ENCODE measurements at places on chromosomes 12 and 14.
A peak's percentile ranks its signal among the peaks of the same experiment; 100 is the strongest.

DNA sequence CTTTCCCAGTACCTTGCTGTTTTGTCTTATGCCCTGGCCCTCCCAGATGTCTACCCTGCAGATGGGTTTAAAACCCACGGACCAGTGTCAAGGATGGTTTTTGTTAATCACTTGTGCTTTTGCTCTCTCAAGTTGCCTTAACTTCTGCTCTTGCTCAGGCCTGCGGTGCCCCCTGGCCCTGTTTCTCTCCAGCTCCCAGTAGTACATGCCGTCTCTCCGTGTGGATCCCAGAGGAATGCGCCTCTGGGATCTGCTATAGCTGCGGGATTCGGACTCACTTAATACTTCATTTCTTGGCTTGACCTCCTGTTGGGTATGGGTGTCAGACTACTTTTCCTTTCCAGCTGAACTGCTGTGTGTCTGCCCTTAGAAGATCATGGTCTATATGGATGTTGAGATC is 14.5 kb downstream of the PLEKHG3 start:
- no peak for ATAC-seq

DNA sequence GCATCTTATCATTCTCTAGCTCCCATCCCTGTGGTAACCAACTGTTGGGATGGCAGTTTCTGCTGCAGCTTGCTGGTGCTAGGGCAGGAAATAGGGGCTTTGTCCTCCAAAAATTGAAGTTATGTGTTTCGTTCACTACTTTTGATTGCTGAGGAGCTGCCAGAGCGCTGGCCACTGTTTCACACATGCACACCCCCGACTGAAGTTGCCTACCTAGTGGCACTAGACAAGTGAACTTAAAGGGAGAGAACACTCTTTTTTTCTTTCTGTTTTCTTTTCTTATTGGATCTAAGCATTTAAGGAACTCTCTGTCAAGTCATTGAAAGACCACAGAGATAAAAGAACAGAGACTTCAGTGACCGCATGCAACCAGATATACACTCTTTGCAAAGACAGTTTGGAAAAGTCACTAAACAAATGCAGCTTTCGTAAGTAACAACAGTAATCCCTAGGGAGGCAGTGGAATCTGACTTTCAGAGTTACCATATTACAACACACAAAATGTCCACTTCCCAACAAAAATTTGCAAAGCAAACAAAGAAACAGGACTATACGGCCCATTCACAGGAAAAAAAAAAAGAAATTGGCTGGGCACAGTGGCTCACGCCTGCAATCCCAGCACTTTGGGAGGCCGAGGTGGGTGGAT is 12.0 kb downstream of the TFCP2 start:
- no peak for ATAC-seq

DNA sequence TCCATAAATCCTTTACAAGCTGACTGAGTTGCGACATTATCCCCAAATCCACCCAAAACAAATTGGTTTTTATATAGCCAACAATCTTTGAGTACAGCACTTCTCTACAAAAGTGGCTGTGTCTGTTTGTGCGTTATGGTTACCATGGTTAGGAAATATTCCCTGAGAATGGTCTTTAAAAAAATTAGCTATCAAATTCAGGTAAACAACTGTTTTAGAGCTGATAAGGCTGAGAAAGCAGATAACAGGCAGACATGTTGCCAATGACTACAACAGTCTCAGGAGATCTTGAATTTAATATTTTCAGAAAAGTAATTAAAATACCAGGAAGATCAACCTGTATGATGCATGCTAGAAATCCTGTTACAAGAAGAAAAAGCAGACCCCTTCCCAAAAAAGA is 248.0 kb downstream of the RASSF9 start:
- no peak for ATAC-seq

DNA sequence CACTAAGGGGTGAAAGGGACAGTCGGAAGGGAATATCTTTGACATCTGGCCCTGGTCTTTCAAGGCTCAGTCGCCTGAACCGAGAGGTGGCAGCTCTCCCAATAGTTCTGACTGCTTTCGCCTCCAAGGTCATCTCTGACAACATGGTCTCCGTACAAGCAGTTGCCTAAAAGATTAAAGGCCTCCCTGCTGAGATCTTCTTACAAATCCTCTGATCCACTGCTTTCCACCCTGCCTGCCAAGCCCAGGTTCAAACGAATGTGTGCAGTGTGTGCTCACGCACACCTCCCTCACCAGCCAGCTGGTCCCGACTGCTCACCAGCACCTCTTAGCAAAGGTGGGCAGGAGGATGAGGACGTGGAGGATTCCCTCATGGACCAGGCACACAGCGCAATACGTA is 10.4 kb downstream of the B4GALNT3 start:
- ATAC-seq: no peak

DNA sequence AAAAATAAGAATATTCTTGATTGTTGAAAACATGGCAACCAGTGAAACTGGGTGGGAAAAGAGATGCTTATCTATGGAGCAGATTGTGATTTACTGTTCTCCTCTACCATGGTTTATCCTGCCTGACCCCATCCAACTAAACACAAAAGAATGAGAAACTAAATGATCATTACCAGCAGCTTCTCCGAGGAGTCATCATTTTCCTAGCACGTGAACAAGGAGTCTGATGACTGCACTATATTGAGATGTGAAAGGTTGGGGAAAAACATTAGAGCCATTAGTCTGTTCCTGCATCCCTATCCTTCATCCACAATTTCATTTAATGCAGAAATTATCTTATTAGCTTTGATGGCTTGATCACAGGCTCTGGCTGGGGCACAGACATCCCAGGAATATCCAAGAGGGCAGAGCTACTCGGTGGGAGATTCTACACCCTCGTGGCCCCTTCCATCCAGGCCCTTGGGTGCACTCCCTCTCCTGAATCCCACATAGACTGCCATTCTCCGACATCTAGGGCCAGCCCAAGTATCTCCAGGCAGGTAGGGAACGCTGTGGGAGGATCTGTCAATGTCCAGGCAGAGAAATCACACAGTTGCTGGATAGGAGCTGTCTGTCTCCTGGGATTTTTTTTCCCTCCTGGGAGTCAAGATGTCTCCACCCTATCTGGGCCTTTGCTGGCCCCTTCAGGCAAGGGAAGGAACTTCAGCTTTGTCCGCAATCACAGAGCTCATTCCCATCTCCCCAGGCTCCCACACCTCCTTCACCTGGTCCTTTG is 43.3 kb upstream of the DHRS4 start:
- ATAC-seq: peak; percentile 67

DNA sequence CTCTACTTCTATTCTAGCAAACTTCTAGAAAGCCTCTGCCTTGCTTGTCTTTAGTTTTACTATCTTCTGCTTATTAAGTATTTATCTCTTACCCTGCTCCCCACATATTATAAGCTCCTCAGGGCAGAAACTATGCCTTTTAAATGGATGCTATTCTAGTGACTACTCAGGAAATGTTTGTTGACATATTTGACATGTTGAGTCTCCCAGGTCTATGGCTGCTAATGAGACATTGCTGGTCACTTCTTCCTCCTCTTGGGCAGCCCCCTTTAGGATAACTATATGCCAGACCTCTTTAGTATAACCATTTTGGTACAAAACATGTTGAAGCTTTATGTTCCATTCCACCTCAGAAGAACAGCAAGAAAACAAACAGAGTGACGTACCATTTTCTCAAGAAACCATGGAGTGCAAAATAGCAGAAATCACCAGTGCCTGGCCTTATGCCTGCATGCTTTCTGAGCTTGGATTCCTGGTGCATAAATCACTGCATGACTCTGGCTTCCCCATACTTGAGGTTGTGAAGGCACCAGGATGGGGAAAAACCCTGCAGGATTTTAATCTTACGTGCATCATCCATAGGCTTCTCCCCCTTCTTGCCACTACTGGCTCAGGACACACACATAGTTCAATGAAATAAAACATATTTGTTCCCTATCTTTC is 202.6 kb downstream of the TMX1 start:
- ATAC-seq: peak; percentile 88

DNA sequence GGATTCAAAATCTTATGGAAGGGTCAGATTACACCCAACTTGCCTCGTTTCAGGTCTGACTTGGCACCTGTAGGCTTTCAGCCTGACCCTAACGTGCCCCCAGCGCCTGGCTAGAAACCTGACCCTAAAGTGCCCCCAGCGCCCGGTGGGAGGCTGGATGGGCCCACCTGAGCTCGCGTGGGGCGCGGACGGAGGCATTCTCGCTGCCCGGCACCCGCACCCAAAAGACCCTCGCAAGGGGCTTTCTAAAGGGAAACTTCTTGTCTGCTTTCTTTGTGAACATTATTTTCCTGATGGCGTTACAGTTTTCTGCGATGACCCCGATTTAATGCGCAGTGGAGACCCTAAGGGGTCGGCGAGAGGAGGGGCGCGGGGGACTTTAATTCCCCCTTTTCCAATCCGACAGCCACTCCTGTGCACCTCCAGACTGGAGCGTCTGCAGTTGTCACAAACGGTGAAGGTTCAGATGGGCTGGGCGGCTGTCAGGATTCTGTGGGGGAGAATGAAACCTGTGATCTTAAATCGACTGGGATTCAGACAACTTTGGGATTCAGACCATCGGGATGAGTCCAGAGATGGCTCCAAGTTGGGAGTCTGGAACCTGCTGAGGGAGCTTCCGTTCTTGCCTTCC is 751 bp upstream of the HRK start:
- no peak for ATAC-seq

- ATAC-seq: no peak
Observed at GRCh38 chr14:96235426-96235825, 20.6 kb upstream of the BDKRB1 start.

- ATAC-seq: no peak
Observed at GRCh38 chr14:68680541-68681051, 112.3 kb downstream of the ZFP36L1 start.

- no peak for ATAC-seq
Observed at GRCh38 chr12:26133521-26133920, 8.7 kb upstream of the BHLHE41 start.

DNA sequence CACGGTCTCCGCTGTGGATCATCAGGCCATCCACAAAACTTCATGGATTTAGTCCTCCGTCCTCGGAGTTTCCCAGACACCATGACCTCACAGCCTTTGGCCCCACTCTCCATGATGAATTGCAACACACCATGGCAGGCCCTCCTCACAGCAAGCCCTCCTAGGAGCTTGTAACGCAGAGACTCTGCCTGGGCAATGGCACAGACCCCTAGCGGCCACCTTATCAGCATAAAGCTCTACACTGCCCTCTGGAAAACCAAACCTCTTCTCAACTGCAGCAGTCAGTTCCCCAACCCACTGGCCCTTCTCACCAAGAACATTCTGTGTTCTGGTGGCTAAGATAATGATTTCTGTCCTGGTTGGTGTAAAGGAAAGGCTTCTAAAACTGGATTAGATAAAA is 238.4 kb upstream of the USP15 start:
- ATAC-seq: no peak

- ATAC-seq: peak; percentile 78
Observed at GRCh38 chr14:55129086-55129427, at the start of gene LGALS3. LGALS3 (plus strand) TSS chr14:55129252; CDS start chr14:55137374, 8,122 bp downstream.

- no peak for ATAC-seq
Observed at GRCh38 chr12:126095748-126096510, 1030.7 kb downstream of the AACS start.

GRCh38 chr12:39412210-39412609 is 30.7 kb downstream of the KIF21A start:
- ATAC-seq: no peak

GRCh38 chr12:42819846-42820245 is 230.3 kb upstream of the PRICKLE1 start:
- no peak for ATAC-seq

DNA sequence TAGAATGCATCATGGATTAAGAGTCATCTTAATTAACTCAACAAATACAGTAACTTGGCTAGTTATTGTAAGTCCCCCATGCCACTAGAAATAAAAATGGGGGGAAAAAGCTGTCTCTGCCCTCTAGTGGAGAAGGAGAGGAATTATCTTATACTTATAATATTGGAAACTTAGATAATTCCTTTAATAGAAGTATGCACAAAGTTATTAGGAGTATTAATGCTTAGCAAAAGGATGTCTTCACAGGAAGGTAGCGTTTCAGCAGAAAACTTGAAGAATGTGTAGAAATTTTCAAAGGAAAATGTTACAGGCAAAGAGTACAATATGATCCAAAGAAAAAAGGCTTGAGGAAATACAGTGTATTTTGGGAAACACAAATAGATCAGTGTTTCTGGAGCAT is 19.8 kb downstream of the OR5AU1 start:
- no peak for ATAC-seq

DNA sequence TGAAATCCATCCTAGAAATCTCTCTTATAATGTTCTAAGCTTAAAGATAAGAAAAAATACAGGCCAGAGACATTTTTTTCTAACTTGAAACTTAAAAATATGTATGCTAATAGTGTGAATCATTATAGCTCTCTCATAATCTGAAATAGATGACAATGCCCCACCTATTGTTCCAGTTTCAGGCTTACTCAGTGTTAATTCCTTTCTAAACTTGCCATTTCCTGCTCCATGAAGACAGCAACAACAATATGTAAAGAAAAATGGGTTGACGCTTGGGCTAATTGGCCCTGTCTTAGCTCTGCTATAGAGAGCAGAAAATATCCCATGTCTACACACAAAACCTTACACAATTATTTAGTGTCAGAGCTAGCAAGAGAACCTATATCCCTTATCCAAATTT is 37.1 kb downstream of the LMO3 start:
- peak; percentile 69 for ATAC-seq

- peak; percentile 99 for ATAC-seq
Observed at GRCh38 chr14:81303258-81303935, 82.6 kb upstream of the GTF2A1 start.

DNA sequence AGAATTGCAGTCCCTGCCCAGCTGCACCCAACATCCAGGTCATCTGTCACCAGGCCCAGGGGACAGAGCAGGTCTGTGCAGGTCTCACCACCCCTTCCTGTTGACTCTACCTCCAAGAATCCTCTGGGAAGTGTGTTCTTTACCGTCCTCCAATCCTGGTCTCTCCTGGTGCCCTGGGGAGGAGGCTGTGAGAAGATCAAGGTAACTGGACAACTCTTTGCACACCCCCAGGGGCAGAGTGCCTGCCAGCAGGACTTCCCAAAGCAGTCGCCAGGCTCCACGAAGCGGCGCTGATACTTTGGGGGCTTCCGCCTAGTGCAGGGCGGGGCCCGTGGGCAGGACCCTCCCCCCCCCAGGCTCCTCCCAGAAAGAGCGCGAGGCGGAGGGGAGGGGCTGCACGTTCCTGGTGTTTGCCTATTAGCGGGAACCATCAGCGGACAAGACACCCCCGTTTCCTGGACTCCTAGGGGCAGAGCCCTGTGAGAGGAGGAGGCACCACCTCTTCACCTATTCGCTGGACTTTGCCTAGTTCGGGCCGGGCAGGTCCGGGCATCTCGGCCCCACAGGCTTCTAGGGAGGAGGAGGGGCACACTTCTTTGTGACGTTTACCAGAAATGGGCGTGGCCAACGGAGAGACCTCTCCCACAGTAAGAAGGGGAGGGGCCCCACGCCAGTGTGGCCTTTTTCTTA is 918.0 kb downstream of the AACS start:
- peak; percentile 84 for ATAC-seq

Data from esophagus mucosa (tissue), 1 donor.